ENCODE measurements at places on chromosomes 2 and 18. TPM values are rescaled to one million over a fixed set of nuclear protein-coding genes. Genes with fewer than 3 reads are reported as not detected.

DNA sequence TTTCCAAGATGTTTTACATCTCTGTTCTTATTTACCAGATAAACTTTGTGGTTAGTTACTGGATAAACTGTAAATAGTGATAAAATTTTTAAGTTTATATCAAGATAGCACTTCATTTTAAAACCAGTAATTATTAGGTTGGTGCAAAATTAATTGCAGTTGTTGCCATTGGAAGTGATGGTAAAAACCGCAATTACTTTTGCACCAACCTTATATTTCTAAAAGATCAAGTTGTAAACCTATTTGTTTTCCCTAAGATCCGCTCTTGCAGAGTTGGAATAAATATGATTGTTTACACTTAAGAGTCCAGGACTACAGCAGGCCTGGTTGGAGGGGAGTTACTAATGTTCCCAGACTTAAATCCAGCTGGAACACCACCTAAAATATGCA is 479 bp upstream of the AOX1 start:
- no peak overlapping the region for H3K27ac ChIP-seq
- H3K4me3 ChIP-seq = peak overlapping the region; percentile 71
- no peak for DNase-seq
- peaks cover 4% of the 10 kb centered on the region for H3K4me1 ChIP-seq
- no peaks in the 10 kb centered on the region for H3K36me3 ChIP-seq
- peaks cover 10% of the 10 kb centered on the region for H3K27me3 ChIP-seq

GRCh38 chr2:25285265-25286024 is 56.3 kb downstream of the DNMT3A start:
- H3K4me1 ChIP-seq = peaks cover 54% of the 10 kb centered on the region
- peak overlapping the region; percentile 98 for H3K27ac ChIP-seq
- DNase-seq = no peak
- H3K36me3 ChIP-seq = peaks cover 54% of the 10 kb centered on the region

DNA sequence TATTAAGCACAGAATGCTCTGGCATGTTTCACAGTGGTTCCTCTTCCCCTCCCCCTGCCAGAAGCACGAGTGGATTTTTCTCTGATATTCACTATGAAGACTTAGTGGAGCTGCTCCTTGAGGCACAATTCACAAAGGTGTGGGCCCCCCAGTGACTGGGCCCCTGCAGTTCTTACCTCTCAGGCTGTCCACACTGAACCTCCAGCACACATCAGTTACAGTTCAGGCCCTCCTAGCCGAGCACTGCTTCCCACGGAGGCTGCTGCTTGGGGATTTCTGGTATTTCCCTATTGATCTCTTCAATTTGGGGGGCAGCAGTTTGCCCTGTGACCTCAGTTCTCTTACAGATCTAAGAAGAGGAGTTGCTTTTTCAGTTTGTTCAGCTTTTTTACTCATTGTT is 236.1 kb downstream of the SH3RF3 start:
- no peaks in the 10 kb centered on the region for H3K4me1 ChIP-seq
- no peak for DNase-seq
- no peaks in the 10 kb centered on the region for H3K36me3 ChIP-seq

DNA sequence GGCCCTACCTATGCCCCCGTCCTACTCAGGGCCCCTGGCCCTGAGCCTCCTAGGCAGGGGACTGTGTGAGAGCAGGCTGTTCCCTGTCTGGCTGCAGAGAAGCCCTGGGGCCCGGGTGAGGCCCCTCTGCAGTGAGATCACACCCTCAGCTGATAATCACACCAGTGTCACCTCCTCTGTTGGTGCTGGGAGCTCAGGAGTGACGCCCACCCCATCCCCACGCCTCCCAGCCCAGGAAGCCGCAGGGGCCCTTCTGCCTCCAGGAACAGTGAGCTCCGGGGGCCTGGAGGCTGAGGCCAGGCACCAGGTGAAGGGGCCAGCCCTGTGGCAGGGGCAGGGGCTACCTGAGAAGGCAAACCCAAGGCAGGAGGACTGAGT is 20.0 kb downstream of the KCNIP3 start:
- no peaks in the 10 kb centered on the region for H3K4me1 ChIP-seq
- H3K4me3 ChIP-seq = no peak overlapping the region
- peaks cover 2% of the 10 kb centered on the region for H3K27me3 ChIP-seq
- no peak for DNase-seq
- H3K36me3 ChIP-seq = no peaks in the 10 kb centered on the region

GRCh38 chr2:239223310-239224198 is 177.3 kb downstream of the HDAC4 start:
- peaks cover 62% of the 10 kb centered on the region for H3K4me1 ChIP-seq
- no peak overlapping the region for H3K4me3 ChIP-seq
- peaks cover 1% of the 10 kb centered on the region for H3K36me3 ChIP-seq
- H3K27me3 ChIP-seq = no peaks in the 10 kb centered on the region
- H3K27ac ChIP-seq = no peak overlapping the region

DNA sequence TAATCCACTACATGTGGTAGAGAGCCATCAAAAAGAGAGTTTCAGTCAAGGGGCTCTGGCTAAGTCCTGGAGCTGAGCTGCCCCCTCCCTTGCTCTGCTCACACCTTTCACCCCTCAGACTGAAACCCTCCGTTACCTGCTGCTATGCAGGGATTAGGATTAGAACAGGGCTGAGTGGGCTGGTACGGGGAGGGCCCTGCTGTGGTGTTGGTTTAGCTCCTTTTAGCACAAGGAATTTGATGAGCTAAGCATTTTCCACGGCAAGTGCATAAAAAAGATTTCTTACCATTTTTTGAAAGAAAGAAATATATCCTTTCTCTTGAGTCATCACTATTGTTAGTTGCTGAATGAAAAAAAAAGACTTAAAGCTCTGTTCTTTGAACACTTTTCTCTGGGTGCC is 46.3 kb downstream of the TCF7L1 start:
- DNase-seq = no peak
- no peaks in the 10 kb centered on the region for H3K36me3 ChIP-seq
- no peaks in the 10 kb centered on the region for H3K27me3 ChIP-seq
- H3K4me1 ChIP-seq = no peaks in the 10 kb centered on the region
- H3K4me3 ChIP-seq = no peak overlapping the region

PRKAG3 gene
- not detected for total RNA-seq

GRCh38 chr2:191020742-191021381 is 6.9 kb upstream of the STAT1 start:
- H3K4me1 ChIP-seq = peaks cover 37% of the 10 kb centered on the region
- H3K27me3 ChIP-seq = no peaks in the 10 kb centered on the region
- no peak overlapping the region for H3K27ac ChIP-seq
- peaks cover 11% of the 10 kb centered on the region for H3K36me3 ChIP-seq
- H3K4me3 ChIP-seq = no peak overlapping the region

- H3K4me1 ChIP-seq = no peaks in the 10 kb centered on the region
- H3K27me3 ChIP-seq = no peaks in the 10 kb centered on the region
- H3K36me3 ChIP-seq = no peaks in the 10 kb centered on the region
Observed at GRCh38 chr2:220192994-220193753, 565.7 kb downstream of the SLC4A3 start.
